Fibroblast of upper back skin (primary cell): ENCODE measurements at places on chromosomes 6 and 20.

GRCh38 chr6:135212020-135212806 is 31.1 kb downstream of the MYB start:
- peak; percentile 92 for DNase-seq

DNA sequence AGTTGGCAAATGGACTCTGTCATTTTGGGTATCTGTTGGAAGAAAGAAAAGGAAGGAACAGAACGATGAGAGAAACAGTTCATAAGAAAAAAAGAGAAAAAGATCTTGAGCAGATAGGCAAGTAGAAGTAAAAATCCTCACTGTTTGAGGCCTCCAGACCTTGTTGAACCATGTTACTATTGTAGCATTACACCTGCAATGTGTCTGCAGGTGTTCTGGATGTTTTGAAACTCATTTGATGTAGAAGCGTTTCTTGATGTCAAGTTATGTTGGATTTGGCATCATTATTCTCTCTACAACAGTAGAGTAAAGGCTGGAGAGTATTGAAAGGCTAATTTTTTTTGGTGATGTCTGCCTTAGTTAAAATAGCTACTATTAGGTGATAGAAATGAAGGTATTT is 108.7 kb downstream of the CARMIL1 start:
- no peak for DNase-seq

GRCh38 chr6:135183002-135183531 is 2.0 kb downstream of the MYB start:
- DNase-seq = no peak

DNA sequence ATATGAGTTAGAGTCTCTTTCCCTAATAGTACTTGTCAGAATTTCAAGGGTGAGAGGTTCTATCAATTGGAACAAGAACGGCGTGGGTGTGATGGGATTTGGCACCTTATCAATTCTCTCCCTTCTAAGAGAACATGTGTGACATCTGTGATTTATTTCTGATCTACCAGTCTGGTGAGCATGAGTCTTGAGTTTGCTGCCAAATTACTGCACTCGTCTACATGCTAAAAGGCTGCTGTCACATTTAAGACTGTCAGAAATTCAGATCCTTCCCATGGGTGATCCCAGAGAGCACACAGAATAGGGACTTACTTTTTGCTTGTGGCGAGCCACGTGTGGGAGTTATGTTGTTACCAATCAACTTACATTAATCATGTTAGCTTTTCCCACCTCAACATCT is 370.2 kb upstream of the SASH1 start:
- DNase-seq = no peak

- no peak for DNase-seq
Observed at GRCh38 chr6:167079853-167080297, 43.0 kb upstream of the CCR6 start.

DNA sequence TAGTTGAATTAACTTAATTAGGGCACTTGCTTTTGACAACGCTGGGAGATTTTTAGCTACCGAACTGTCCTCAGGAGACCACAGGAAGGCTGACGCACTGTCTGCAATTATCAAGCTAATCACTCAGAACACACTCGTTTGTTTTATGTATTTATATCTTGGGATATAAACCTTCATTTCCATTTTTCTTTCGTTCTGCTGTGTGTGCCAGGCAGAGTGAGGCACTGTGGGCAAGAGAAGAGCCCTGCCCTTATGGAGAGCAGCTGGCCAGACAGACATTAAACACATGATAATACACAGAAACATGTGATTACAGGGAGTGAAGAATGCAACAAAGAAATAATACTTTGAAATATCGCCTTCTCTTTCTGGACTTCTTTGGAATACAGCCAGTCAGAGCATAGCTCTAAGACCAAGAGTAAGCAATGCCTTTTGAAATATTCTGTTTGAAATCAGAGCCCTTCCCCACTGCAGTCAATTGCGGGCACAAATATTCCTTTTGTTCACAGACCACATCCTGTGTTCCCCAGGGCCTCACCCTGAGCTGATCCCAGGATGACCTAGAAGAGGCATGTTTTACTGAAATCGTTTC is 96.8 kb downstream of the ANKRD60 start:
- DNase-seq = peak; percentile 86

- DNase-seq = no peak
Observed at GRCh38 chr6:68632734-68633133, 2.3 kb upstream of the ADGRB3 start.

DNA sequence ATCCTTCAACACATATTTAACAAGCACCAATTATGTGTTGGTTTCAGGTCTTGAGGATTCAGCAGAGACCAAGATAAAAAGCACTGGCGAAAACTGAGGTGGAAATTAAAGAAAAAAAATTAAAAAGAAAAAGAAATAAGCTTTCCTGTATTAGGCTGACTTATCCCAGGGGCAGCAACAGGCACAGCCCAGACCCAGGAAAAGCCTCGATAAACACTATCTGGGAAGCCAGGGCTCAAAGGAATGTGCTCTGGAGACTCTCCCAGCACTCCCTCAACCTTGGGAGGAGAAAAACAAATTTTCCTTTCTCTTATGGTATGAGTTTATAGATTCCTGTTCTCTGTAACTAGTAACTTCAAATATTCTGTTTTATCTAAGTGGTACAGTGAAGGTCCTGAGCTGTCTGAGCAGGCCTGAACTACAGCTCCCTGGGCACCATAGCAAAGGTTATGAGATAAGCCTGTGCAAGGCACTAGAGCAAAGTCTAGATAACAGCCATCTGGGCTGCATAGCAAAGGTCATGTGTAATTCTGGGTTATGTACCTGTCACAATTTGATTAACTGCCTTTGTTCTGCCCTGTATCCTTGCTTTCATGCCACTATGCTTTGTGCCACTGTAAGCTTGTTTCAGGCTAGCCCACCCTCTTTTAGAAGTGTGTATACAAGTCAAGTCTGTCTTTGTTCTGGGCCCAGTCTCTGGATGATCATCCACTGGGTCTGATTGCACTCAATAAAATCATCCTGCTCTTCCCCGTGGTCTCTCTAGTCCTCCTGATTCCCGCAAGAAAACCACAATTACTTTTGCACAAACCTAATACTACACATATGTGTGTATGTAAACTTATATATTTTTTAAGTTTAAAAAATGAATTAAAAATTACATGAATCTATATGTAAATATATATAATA is 54.0 kb downstream of the IL22RA2 start:
- DNase-seq = no peak

DNA sequence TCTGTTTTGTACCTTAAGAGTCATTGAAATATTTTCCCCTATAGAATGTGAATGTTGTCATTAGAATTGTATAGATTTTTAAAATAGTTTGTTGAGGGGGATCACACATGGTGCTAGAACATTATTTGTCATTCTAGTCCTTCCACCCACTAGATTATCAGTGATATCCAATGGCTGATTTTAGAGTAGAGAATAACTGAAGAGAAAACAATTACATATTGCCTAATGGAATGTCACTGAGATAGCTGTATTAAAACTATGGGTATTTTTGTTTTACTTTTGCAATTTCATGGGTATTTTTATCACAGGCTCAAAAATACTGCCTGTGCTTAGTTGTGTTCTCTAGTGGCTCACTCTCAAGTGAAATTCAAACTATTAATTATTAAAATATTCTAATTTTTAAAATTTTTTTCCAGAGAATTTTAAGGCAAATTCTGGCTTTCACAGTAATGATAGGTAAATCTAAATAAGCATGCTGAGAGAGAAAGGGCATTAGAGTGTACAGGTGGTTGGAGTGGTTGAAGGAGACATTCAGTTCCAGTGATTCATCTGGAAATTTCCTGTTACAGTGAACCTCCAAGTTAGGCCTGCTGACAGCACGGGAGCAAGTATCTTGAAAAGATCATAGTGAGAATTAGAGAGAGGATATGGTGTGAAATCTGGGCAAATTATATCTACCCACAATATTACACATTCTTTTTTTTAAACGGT is 399.6 kb downstream of the NKAIN2 start:
- DNase-seq = no peak

DNA sequence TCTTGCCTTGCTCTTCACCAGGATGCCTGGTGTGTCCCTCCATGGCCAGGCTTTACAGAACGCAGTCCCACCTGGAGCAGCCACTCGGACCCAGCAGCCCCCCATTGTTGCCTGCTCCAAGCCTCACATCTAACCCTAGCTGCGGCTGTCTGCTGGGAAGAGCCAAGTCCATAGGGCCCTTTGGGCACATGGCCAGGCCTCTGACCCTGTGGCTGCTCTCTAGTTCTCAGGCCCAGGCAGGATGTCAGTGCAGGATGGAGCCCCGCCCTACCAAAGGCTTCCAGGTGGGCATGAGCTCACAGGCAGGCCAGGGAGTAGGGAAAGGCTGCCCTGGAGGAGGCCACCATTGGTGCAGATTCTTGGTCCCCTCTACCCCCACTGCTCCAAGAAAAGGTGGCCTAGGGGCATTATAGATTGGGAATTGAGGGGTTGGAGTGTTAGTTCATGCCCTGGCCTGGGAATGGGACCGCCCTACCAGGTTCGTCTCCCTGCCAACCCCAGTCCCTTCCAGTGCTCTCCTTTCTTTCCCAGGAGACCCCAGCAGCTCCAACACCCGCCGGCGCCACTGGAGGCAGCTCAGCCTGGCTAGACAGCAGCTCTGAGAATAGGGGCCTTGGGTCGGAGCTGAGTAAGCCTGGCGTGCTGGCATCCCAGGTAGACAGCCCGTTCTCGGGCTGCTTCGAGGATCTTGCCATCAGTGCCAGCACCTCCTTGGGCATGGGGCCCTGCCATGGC is 18.7 kb downstream of the MAVS start:
- no peak for DNase-seq

GRCh38 chr6:105675715-105676397 is 273.0 kb upstream of the PREP start:
- DNase-seq = peak; percentile 95

DNA sequence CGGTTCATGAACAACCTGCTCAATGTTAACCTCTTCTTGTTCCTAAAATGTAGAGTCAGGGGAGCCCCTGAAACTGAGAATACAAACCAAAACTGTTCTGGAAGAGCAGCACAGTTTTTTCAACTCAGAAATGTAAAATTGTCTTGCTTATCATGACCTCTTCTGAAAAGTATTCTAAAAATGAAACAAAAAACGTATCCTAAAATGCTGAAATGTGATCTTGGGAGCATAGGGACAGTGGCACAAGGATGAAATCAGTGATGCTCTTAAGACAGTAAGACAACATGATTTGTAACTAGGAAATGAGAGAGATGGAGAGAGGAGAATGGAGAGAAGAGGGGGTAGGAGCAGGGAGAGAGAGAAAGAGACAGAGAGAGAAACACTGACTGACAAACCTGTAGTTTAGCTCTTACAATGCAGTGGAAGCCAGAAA is 27.5 kb downstream of the NCOA7 start:
- DNase-seq = no peak

DNA sequence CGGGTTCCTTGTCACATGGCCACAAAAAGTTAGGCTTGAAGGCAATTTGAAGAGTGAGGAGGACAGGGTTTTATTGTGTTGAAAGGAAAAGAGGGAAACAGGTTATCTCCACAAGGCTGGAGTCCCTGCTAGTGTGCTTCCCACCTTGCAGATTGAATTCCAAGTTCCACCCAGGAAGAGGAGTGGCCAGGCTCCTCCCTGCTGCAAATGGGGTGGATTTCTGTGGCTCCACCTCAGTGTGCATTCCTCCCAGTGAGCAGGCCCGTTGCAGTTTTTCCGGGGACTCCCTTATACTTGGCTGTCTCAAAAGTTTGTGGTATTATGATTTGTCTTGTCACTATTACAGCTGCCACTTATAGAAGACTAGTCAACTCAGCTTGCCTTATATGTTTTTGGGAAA is 281.8 kb upstream of the PLCB4 start:
- DNase-seq = no peak

- DNase-seq = peak; percentile 34
Observed at GRCh38 chr20:34581341-34582184, 23.0 kb downstream of the MAP1LC3A start.

DNA sequence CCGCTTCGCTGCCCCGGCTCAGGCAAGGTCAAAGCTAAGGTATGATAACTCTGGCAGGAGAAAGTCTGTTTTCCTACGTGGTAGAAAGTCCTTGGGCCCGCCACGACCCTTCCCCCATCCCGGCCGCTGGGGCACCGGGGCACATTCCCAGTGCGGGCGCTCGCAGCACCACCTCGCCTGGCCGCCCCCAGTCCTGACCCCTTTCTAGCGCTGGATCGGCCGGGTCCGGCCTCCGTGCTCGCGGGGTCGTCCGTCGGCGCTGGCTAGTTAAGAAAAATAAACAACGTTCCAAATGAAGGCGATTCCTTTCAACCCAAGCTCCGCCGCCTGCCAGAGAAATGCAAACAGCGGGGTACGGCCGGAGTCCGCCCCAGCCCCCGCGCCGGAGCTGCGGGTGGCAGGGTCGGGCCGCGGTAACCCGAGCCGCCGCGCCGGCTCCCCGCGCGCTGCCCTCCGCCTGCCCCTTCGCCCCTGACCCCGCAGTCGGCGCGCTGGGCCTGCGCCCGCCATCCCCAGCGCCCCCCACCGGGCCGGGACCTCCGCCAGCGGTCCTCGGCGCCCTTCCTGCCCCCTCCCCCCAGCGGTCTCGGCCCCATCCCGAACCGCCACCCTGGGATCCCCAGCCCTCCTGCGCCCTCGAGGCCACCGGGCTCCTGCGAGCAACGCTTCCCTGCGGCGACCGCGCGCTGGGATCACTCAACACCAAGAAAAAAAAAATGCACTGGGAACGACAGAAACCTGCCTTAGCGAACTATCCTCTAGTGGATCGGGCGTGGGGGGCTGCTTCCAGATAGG is 37.6 kb downstream of the NCR2 start:
- no peak for DNase-seq
